Inflammatory macrophage treated with lipopolysaccharide for 4 hours (primary cell): ENCODE measurements at places on chromosomes 12 and 14.

GRCh38 chr12:118373616-118374015 lies 909 bp upstream of the TAOK3 start:
- DNase-seq, result no peak

DNA sequence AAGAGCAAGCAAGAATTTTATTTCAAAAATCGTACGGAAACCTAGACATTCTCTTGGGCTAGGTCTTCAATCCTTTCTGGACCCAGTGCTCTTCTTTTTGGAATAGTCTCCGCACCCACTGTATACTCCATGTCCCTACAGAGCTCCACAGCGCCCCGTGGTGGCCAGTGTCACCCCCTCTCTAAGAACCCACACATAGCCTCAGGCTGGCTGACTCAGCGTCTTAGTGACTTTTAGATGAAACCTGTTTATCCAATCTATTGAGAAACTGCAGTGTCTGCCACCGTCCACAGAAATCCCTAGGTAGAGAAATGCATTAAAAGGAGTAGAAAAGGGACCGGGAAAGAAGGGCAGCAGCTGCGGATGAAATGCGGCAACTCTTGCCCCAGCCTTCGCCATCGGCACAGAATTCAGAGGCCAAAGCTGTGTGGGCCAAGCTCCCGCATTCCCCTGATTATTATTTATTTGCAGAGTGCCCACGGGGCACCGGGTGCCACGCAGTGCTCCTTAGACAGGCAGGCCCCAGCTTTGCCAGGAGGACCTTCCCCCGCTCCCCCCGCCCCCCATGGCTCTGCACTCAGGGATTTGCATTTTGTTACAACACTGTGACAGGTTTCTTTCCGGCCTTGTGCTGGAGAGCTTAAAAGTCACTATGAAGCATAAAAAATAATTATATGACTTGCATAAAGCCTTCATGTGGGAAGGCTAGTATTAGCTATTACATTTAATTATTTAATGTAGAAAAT lies 170.1 kb upstream of the FKBP4 start:
- DNase-seq, result peak; percentile 19

DNA sequence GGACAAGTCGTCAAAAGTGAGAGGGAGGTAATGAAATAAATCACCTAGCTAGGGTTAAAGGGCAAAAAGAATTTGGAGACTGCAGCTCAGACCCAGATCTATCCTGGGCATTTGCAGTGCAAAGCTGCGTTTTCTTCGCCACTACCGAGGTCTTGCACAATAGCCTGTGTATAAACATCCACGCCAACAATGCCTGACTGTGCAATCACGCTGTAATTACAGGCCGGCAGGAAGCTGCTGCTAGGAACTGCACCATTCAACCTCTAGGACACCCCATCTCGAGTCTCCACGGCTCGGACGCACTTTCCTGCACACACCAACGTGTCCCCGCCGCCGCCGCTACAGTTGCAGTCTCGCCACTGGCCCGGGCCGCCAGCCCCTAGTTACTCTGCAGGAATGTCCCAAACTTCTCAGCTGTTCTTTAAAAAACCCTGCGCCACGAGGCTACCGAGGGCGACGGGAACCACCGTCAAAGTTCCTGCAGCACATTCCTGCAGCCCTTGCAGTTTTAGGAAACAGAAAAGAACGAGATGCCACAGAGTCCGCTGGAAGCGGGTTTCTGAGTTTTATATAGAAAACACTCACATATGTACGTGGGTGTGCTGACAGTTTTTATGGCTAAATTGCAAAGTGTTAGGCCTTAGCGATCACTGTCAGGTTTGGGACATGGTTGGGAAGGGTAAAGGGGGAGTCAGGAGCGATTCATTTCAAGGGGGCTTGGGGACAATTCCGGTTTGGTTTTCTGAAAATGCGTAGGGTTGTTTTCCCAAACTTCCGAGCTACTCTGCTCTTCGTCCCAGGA lies 65.6 kb upstream of the PTGR2 start:
- DNase-seq, result peak; percentile 89

- DNase-seq, result peak; percentile 88
These were observed 3.4 kb downstream of the RHOF start for GRCh38 chr12:121789800-121790728.

GRCh38 chr14:104135904-104136471 lies 2.4 kb upstream of the KIF26A start:
- DNase-seq, result no peak

DNA sequence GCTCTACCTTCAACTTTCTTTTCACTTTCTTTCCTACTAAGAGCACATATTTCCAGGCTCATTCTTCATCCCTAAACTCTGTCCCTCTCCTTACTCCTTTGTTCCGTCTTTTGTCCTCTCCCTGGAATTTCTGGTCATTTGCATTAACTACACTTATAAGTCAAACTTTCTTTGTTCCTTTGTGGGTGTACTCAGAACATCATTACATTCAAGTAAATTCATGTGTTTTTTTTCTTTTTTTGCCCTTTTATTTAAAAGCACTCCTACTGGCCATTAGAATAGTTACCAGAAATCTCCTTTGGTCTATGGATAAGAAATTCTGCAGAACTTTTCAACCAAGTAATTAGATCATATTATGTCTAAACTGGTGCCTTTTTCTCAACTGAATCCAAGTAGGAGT lies 802.6 kb downstream of the DIO2 start:
- DNase-seq, result no peak

- no peak for DNase-seq
These were observed 675 bp downstream of the NEDD8 start for GRCh38 chr14:24231263-24232120.

GRCh38 chr12:118061873-118062843 lies 1.2 kb upstream of the WSB2 start:
- peak; percentile 64 for DNase-seq

DNA sequence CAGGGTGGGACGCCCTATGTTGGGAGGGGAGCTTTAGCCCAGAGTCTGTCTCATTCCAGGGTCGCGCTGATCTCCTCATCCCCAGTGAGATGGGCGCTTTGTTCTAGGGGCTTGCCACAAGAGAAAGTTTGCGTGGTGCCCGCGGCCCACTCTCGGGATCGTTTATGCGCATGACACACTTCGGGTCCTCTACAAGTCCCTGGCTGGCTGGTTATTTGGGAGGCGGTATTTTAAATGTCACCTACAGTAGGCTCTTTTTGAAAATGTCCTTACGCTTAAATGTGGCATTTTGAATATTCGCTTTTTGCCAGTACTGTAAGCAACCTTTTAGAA lies 541 bp downstream of the GOLT1B start:
- DNase-seq, result peak; percentile 56

DNA sequence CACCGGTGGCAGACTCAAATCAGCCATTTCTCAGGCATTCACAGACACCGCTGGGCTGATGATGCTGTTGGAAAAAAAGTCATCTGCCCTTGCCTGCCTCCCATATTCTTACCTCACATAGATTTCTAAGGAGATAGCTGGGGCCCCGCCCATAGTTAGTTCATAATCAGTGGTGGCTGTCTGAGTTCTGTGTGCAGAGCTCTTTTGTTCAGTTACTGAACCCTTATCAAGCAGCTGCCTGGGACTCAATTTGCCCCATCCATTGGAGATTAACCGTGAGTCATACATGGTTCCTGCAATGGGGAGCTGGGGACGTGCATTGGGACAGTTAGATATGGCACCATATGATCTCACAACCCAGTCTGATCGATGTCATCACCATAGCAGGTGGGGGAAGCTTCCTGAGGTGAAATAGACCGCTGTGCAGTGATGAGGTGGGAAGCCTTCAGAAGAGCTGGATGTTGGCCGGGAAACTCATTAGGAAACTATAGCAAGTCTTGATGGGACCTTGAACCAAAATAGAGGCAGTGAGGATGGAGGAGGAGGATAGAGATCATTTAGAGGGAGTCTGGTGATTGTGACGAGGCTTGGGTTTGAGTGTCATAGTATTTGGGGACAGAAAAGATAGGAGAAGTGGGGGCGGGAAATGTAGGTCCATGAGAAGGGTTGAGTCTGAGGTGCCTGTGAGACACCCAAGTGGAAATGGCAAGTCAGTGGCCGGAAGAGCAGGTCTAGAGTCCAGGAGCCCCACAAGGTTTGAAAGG lies 147.8 kb downstream of the GCH1 start:
- DNase-seq, result no peak

DNA sequence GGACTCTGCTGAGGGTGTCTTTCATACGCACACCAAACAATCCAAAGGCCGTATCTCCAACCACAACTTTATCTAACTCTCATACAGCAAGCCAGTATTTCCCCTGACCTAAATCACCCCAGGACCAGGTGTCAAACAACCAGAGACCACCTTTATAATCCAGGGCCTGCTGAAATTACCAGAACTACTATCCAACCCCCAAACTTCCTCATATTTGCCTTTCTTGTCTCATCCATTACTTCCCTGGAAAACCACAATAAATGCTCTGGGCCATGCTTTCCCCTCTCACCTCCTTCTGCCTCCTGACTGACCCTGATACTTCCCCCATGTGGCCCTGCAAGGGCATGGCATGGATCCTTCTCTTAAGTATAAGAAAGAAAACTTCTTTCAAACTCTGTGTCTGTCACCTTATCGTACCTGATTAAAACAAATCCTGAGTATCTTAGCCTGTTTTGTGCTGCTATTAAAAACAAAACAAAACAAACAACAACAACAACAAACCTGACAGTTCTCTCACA lies 44.7 kb upstream of the CRACR2A start:
- peak; percentile 4 for DNase-seq

- DNase-seq, result peak; percentile 80
These were observed 31.5 kb upstream of the ACTN1 start for GRCh38 chr14:69010648-69011047.

DNA sequence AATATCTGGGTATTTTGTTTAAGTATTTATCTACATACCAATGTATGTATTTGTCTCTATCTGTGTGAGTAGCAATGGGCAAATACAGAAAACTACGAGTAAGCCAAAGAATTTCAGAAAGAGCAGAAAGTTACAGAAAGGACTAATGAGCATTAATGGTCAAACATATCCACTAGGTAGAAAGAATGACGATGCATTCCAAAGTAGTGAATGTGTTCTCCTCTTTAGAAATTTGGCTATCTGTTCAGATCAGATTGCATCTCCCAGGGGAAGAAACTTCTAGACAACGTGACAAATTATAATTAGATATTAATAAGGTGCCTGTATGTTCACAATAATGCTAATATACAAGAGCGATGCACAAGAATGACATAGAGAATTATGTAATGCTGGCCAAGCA lies 194.5 kb upstream of the GZMB start:
- no peak for DNase-seq

- DNase-seq, result no peak
These were observed 550 bp downstream of the TEAD4 start for GRCh38 chr12:2959505-2960389.

GRCh38 chr12:112598626-112599025 lies 179.9 kb downstream of the PTPN11 start:
- DNase-seq, result peak; percentile 56

GRCh38 chr12:79857675-79858074 lies 77.2 kb downstream of the PPP1R12A start:
- no peak for DNase-seq

DNA sequence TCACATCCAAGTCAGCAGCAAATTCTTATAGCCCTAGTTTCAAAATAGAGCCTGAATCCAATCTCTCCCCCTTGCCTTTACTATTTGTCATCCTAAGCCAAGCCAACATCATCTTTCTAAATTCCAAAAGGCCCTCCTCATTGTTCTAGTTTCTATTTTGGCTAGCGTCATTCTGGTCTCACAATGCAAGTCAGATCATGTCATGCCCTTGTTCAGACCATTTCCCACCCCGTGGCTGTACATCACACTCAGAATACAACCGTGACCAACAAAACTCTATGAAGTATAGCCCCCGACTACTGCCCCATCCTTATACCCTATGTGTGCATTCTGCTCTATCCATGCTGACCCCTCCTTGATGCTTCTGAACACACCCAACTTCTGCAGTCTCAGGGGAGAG lies 12.3 kb upstream of the GNG2 start:
- peak; percentile 54 for DNase-seq
